ENCODE measurements at places on chromosomes 4 and X.

- peak; percentile 6 for DNase-seq
These were observed 7.0 kb upstream of the TRPC5OS start for GRCh38 chrX:111868726-111869638.

- DNase-seq = no peak
These were observed 1144.3 kb downstream of the ADGRL3 start for GRCh38 chr4:62344474-62344873.

DNA sequence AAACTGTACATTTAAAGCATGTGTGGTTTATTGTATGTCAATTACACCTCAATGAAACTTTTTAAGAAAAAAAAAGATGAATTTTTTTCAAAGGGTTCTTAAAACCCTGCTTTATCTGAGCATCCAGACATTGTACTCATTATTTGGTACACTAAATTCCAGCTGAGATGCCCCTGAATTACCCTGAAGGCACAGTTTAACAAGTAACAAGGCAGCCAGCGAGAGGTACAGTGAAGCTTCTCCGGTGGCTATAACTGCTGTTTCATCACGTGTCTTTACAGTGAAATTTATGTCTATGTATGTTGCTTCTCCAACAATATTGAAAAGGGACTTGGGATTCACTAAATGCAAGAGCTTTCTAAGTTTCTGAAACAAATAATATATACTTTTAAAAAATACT lies 15.8 kb downstream of the SLC7A11 start:
- no peak for DNase-seq

DNA sequence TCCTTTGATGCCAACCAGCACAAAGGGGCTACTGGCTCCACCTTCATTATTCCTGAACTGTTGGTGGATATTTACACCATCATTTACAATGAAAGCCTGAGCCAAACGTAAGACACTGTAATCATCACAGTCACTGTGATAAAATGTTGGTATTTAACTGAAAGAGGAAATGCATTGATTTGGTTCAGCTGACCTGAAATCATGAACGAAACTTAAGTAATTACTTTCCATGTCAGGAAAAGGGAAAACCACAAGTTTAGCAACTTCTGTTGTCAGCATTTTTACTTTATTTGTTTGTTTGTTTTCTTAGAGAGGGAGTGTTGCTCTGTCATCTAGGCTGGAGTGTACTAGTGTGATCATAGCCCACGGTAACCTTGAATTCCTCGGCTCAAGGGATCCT lies 247.8 kb upstream of the FAM47A start:
- DNase-seq = no peak

- no peak for DNase-seq
These were observed 16.0 kb downstream of the ARHGAP10 start for GRCh38 chr4:147747787-147748454.

- peak; percentile 21 for DNase-seq
These were observed 21.8 kb upstream of the TLL1 start for GRCh38 chr4:165851256-165851655.

GRCh38 chr4:145230726-145231125 lies 50.3 kb upstream of the OTUD4 start:
- peak; percentile 79 for DNase-seq

- no peak for DNase-seq
These were observed 39.8 kb downstream of the GPRIN3 start for GRCh38 chr4:89267846-89268245.

DNA sequence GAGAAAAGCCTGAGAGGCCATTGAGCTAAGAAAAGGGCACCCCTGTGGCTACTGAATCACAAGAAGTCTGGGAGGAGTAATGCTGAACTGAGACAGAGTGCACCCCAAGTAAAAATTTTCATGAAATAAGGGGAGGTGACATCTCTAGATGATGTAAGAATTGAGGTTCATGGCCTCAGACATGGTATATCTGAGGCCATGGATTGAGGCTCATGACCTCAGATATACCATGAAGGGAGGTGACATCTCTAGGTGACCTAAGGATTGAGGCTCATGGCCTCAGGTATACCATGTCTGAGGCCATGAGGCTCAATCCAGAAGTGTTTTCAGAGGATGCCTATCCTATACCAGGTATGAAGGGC lies 560.9 kb downstream of the INPP4B start:
- DNase-seq = no peak

DNA sequence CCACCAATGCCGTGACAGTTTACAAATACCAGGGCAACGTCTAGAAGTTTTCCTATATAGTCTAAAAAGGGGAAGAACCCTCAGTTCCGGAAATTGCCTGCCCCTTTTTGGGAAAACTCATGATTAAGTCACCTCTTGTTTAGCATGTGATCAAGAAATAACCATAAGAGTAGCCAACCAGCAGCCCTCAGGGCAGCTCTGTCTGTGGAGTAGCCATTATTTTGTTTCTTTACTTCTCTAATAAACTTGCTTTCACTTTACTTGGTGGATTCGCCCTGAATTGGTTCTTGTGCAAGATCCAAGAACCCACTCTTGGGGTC lies 20.0 kb upstream of the HOPX start:
- no peak for DNase-seq

DNA sequence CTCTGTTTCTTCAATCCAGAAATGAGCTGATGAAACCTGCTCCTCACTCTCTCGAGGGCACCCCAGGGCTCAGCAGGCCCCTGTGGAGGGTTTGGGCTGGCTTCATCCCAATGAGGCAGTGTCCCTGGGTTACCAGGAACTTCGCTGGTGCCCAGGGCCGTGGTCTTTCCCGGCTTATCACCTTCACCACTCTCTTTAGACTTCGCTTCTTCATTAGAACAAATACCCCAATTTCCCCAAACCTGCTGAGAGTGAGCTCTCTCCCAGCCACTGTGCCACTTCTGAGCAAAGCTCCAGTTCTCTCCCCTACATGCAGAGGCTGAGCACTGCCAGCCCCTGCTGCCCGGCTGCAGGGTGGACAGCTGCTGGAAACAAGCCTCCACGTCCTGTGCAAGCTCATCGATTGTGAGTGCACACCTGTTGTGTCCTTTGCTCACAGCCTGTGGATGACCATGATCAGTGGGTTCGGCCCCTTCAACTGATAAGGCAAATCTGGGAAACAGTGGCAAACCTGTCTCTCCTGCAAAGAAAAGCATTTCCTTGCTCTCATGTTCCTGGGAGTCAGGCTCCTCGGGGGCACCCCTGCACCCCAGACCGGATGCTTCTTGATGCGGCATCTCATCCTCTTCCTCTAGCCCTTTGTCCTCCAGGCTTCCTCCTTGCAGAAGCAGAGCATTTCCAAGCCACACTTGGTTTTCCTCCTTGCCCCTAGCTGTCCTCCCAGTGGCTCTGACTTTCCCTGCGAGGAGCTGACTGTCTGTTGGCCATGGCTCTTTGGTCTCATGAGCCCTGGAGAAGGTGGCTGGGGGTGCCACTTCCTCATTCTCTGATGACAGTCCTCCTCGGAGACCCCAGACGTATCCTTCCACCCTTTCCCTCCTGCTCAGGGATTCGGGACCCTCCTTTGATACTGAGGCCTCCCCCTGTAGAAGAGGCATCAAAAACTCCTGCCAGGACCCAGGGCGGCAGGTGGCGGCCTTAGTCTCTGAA lies 28.7 kb downstream of the C4orf50 start:
- no peak for DNase-seq

GRCh38 chr4:81806485-81806884 lies 334.8 kb upstream of the RASGEF1B start:
- DNase-seq = no peak

GRCh38 chrX:11530621-11531020 lies 135.1 kb downstream of the ARHGAP6 start:
- DNase-seq = no peak

DNA sequence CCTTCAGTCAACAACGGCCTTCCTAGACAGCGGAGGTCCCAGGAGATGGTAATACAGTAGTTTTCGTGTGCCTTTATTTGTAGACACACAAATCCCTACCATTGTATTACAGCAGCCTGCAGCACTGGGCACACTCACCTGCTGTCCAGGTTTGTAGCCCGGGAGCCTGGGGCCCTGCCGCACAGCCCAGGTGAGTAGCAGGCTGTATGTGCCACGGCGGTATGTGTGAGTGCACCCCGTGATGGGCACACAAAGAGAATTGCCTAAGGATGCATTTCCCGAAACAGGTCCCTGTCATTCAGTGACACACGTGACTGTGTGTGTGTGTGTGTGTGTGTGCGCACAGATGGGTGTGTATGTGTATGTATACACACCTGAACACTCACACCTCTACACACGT lies 8.1 kb upstream of the SLC25A6 start:
- no peak for DNase-seq

DNA sequence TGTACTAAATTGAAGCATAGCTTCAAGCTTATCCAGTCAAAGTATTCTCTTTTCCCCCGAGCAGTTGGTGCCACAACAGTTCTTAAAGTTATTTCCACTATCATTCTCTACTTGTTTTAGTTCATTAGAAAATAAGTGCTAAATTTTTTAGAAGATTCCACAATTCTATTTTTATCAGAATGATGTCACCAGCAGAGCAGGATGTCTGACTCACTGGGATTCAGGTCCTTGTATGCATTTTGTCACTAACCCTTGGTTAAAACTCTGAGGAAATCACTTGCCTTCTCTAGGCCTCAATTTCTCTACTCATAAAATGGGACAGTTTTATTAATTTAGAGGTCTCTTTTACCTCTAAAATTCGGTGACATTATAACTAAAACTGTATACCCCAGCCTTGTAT lies 3.4 kb downstream of the DDX53 start:
- DNase-seq = peak; percentile 35

- DNase-seq = no peak
These were observed 306.8 kb upstream of the FAM241A start for GRCh38 chr4:111838406-111838930.

DNA sequence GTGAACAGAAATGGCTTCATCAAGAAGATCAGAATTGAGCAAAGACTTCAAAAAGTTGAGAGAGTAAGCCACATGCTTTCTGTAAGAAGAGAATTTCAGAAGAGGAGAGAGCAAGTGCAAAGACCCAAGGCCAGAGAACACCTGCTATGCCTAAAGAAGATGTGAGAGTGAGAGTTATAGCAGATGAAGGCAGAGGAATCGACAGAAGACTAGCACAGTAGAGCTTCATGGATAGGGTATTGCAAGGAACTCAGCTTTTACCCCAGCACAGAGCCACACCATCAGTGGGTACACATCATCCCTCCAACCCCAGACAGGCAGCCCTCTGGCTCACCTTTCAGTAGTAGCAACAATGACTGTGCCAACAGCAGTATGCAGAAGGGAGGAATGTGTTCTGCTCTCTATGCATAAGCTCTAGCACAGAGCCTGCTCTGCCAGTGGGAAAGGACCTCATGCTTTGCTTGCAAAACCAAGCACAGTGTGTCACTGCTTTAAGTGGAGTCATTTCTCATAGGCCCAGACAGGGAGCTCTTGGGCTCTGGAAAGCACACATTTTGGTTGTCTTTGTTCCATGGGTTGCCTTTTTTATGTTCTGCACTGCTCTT lies 318.6 kb downstream of the NAF1 start:
- DNase-seq = no peak

GRCh38 chr4:181745933-181746625 lies 497.1 kb upstream of the TENM3 start:
- DNase-seq = peak; percentile 71

DNA sequence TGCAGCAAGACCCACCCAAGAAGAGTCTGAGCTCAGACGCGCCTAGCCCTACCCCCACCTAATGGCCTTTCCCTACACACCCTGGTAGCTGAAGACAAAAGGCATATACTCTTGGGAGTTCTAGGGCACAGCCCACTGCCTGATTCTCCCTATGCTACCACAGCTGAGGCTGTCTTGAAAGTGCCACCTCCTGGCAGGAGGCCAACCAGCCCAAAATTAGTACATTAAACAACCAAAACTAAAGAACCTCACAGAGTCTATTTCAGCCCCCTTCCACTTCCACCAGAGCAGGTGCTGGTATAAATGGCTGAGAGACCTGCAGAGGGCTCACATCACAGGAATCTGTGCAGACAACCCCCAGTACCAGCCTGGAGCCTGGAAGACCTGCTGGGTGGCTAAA lies 119.1 kb downstream of the HMGN5 start:
- DNase-seq = no peak

DNA sequence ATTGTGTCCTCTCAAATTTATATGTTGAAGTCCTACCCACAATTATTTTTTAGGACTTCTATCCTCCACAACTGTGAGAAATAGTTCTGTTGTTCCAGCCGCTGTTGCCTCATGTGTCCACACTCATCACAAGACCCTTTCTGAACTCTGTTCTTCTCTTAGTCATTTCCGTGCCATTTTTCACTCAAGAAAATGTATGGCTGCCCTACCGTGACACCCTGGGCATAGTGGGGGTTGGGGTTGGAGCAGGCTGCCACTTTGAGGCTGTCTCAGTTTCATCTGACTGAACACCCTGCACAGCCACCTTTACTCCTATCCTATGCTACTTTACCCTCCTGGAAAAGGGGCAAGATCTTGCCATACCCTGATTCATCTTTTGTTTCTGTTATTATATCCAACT lies 319.1 kb downstream of the TENM3 start:
- DNase-seq = no peak

DNA sequence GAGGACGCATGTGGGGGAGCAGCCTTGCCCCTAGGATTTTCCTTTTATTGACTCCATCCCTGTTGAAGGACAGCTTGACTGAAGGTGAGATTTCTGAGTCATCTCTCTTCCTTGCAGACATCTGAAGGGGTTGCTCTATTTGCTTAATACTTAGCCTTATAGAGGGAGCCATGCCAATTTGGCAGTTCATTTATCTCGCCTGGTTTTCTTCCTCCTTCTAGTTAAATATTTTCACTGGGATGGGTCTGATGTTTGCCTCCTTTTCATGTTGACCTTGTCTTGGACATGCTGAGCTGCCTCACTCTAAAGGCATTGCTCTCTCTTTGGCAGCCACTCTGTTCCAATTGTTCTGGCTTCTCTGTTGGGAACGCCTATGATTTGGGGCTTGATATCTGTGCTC lies 151.0 kb upstream of the PSAPL1 start:
- DNase-seq = no peak

- peak; percentile 57 for DNase-seq
These were observed 24.0 kb downstream of the GIMD1 start for GRCh38 chr4:106344647-106344970.

DNA sequence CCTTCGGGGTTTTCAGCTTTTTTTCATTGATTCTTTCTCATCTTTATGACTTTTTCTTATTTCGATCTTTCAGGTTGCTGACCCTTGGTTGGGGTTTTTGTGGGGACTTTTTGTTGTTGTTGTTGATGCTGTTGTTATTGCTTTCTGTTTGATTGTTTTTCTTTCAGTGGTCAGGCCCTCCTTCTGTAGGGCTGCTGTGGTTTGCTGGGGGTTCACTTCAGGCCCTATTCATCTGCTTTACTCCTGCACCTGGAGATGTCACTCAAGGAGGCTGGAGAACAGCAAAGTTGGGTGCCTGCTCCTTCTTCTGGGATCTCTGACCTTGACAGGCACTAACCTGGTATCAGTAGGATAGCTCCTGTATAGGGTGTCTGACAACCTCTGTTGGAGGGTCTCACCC lies 39.9 kb upstream of the PCDH18 start:
- DNase-seq = no peak

GRCh38 chr4:175373031-175373430 lies 439.0 kb downstream of the GPM6A start:
- no peak for DNase-seq

All from fibroblast of skin of abdomen (primary cell).